Stimulated activated CD4-positive, alpha-beta T cell treated with anti-CD3 and anti-CD28 coated beads, Interleukin-1b, Interleukin-23, amount 100 ng/mL, for 1 hour (primary cell): ENCODE measurements at places on chromosomes 6 and 20.

- no peak for DNase-seq
Observed at GRCh38 chr20:10861619-10862018, 187.8 kb upstream of the JAG1 start.

- DNase-seq: no peak
Observed at GRCh38 chr6:250676-251075, 41.6 kb upstream of the DUSP22 start.

- no peak for DNase-seq
Observed at GRCh38 chr6:79065232-79065631, 12.8 kb downstream of the PHIP start.

- DNase-seq: no peak
Observed at GRCh38 chr6:69783108-69783507, 13.7 kb downstream of the LMBRD1 start.

- DNase-seq: no peak
Observed at GRCh38 chr20:35820715-35821114, 48.9 kb downstream of the PHF20 start.

DNA sequence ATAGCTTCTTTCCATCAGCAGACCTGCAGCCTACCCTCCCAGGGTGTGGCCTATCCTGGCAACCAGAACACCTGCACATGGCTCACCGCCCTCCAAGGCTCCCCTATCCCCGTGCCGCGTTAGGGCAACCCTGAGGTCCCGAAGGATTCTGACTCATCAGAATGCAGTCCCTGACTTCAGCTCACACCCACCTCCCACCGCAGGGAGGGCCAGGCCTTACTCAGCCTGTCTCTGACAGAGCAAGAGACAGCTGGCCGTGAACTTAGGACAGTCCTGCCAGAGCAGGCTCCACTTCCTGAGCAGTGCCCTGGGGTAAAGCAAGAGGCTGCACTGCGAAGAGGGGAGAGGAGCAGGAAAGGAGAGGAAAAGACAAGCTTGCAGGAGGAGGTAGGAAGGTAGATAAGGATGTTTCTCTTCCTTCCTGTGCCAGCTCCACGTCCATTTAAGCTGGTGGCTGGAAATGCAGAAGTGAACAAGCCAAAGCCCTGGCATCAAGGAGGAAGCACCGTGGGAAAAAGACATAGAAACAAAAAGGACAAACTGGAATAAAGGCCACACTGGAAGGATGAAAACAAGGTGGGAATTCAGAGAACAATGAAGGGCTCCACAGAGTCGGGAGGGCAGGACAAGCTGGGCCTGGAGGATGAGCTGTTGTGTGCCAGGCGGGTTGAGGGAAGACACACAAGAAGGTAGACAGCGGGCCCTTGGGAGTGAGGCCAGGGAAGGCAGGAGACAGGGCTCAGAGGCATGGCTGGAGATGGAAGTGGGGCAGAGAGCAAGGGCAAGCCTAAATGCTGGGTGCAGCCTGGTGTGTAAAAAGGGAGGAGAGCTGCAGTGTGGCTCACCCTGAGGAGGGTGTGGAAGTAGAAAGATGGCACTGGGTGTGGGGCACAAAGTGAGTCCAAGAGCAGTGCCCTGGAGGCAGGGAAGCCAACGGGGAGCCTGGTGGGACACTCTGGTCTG lies 102.7 kb downstream of the SLC23A2 start:
- no peak for DNase-seq

DNA sequence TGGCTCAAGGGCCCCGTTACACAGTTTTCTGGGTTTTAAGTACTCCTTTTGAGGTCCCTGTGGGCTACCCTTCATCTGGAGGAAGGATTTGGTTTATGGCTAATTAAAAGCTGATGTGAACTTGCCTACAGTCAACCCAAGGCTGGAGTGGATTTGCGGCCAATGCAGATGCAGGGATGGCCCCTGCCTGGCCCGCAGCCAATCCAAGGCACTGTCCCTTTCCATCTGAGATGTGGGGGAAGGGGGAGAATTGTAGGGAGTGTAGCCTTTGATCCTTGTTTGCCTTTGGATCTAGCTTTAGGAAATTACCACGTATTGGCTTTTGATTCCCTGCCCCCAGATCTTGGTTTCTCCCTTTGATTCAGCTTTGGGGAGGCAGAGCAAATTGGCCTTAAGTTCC lies 128.0 kb upstream of the GGTLC1 start:
- DNase-seq: no peak

- DNase-seq: no peak
Observed at GRCh38 chr6:39296745-39297640, 17.2 kb downstream of the KCNK17 start.

GRCh38 chr6:4844108-4844507 lies 67.9 kb downstream of the CDYL start:
- DNase-seq: no peak

DNA sequence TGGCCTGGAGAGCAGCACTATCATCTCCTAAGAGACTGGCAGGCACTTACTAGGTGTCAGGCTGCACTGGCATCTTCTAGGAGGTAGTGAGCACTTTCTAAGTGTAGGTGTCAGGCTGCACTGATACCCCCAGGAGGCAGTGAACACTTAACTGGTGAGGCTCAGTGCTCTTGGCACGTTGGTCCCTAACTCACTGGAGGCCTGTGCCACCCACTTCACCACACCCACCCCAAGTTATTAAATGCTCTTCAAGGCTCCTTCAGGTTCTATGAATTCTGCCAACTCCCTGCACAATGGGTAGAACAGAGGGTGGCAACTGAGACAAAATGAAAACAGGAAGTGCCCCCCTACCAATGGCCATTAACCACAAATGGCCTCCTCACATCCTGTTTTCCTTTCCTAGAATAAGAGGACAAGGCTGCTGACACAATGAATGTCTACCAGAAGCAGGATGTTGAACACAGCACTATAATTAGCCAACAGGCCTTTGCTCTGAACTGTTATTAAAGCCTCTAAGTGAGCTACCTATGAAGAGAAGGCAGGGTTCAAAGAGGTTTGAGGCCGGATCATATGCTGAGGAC lies 29.4 kb downstream of the NCOA5 start:
- DNase-seq: no peak

- no peak for DNase-seq
Observed at GRCh38 chr20:64104667-64105451, 2.5 kb downstream of the NPBWR2 start.

DNA sequence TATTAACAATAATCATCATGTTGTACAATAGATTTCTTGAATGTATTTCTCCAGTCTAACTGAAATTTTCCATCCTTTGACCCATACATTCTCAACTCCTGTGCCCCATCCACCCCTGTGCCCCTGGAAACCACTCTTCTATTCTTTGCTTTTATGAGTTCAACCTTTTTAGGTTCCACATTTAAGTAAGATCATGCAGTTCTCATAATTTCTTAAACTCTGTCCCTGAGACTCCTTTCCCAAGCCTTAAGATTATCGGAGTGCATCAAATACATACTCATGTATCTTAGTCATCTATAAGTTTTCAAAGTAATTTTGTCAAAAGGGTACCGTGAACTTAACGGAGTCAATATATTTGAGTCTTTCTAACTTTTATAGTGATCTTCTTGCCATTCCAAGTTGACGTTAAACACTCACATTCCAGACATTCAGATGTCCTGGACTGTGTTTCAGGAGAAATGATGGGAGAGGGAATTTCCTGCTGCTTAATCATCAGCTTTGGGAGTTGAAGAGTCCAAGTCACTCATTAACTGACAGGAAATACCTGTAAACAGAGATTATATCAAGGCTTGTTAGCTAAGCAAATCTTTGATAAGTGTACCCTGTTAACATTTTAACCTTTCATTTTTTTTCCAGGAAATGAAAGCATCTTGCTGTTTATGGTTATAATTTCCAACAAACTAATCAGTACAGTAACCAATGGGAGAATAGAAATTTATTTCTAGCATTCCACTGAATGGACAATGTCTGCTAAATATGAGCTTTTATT lies 73.3 kb downstream of the ADGRG6 start:
- no peak for DNase-seq

- no peak for DNase-seq
Observed at GRCh38 chr6:136249336-136249735, 775 bp downstream of the MTFR2 start.

DNA sequence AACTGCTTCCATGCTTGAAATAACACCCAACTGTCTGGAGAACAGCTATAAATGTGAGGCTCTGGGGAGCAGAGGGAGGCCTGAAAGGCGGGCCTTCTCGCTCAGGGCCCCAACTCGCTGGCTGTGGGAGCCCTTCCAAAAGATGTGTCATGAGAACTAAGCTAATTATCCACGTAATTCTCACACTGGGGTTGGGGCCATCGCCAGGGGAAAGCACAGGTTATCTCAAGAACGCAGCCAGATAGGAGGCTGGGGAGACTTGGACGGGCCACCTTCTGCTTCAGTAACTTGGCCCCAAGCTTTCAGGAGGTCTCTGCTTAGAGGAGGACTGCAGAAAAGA lies 1.6 kb downstream of the PXDC1 start:
- no peak for DNase-seq

GRCh38 chr6:143575440-143575839 lies 63.9 kb upstream of the FUCA2 start:
- no peak for DNase-seq

DNA sequence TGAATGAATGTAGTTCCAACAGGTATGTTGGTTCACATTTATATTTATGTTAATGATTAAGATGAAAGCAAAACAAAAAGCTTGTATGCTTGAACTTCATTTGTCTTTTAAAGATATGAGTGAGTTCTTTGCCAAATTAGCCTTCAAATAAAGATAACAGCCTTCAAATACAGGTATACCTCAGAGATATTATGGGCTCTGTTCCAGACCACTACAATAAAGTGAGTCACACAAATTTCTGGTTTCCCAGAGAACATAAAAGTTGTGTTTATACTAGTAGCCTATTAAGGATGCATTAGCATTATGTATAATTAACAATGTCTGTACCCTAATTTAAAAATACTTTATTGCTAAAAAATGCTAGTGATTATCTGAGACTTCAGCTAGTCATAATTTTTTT lies 245.3 kb upstream of the MAN1A1 start:
- no peak for DNase-seq

GRCh38 chr6:11804135-11804534 lies 25.5 kb upstream of the ADTRP start:
- DNase-seq: no peak

DNA sequence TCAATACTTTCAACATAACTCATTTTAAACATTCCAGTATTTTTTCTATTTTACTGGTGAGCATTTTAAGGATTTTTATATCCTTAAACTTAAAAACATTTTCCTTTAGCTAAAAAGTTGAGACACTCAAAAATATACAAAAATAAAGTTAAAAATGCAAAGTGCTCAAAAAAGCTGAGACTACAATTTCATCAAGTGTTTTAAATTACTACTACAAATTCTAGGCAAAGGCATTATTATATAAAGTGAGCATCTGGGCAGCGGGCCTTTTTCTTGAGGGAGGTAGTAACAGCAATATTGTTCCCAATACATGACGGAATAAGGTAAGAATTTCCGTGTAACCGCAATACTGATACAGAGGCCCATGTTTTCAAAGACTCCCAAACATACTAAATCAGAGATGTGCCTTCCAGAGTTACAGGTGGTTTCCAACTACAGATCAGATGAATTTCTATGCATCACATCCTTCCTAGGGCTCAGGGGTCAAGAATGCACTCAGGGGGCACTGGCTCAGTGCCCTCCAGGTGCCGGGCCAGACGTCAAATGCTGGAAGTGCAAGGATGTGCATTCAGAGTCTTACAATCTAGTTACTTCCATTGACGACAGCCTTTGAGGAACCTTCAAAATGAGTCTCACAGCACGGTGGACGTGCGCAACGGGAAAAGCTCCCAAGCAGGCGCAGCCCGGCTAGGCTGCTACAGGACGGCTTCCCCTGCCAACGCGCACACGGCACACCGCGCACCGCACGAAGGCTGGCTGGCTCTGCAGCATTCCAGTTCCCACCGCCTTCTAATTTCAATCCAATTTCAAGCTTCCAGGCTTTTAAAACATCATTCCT lies 1.7 kb downstream of the PHF10 start:
- no peak for DNase-seq
